ENCODE measurements at places on chromosomes 6 and 20.
A peak's percentile ranks its signal among the peaks of the same experiment; 100 is the strongest.

DNA sequence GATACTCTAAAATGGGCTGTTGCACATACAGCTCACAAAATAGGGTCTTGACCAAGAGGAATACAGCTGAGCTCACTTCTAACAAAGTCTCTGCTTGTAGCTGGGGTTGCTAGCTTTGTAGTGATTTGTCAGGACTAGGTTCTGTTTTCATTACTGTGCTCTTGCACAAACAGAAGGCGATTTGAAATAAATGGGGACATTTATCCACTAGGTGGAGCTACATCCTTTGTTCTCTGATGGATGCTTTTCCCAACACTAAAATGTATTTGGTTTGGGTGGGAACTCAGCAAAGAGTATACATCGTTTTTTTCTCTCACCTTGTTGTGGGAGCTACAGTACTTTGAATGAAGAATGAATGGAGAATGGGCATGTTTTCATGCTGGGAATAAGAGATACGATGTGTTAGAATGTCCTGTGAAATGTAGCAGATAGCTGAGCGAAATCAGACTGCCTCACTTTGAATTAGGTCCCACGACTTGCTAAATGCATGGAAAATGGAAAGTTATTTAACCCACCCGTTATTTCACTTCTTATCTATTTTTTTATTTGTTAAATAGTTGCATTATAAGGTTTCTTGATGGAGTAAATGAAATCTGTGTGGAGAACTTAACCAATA, 494.7 kb upstream of the MAP3K7 start:
- DNase-seq = no peak

DNA sequence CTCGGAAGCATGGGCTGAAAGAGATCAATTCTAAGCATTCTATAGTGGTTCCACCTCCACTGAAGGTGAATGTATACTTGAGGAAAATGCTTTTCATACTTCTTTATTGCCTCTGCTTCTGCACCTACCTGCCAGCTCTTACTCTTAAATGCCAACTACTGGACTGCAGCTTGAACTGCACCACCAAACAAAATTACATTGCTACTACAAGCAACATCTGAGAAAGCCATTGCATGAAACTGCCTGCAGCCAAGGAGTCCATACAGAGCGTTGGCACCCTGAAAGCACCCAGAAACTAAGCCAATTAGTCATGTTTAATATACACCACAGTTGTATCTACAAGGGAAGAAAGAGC, 440.9 kb downstream of the BTBD3 start:
- DNase-seq = no peak

GRCh38 chr6:31958412-31958740, 395 bp downstream of the NELFE start:
- no peak for DNase-seq

GRCh38 chr20:40497899-40498691, 190.9 kb downstream of the MAFB start:
- DNase-seq = no peak

DNA sequence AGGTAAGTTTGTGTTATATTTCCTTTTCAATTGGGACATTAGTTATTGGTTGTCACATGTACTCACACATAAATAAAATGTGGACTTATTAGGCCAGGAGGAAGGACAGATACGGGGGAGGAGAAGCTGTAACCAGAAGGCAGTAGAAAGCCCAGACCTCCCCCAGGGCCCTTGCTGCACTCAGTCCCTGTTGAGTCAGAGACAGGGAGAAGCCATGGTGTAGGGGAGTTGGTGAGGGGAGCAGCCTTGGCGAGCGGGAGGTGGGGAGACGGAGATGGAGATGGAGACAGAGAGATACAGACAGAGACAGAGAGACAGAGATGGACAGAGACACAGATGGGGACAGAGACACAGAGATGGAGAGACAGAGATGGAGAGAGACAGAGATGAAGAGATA, 263.2 kb downstream of the DLL1 start:
- DNase-seq = peak; percentile 5

DNA sequence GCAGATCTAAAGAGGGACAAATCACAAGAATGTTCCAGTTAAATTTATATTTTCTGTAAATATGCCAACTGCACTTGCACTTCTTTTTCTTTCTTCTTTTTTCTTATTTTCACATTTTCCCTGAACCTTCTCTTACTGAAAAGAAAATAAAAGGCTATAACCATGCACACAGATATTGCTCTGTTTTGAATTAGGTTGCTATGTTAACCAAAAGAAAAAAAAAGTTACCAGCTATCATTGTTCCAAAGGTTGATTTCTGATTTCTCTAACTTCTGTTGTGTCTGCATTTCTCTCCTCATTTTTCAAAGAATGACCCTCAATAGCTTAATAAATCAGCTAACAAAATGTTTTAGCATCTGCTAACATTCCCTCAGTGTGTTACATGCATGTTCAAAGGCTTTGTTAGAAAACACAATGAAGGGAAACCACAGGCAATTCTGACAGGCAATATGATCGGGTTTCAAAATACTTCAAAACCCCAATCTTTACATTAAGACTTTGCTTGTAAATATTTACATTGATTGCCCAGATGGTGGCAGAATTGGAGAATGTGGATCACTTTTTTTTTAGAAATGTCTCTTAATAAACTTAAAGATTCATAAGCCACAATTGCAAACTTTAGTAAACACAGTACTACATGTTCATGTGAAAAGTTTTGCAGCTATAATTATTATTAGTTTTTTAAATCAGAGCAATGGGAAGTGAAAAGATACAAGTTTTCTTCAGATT, 928.3 kb upstream of the FLRT3 start:
- no peak for DNase-seq

- no peak for DNase-seq
Observed at GRCh38 chr6:133544419-133544818, 303.3 kb downstream of the EYA4 start.

- DNase-seq = peak; percentile 42
Observed at GRCh38 chr6:46078294-46078693, 51.5 kb upstream of the ENPP4 start.

- DNase-seq = no peak
Observed at GRCh38 chr20:23046431-23046830, 3.0 kb downstream of the THBD start.

GRCh38 chr20:17833036-17833674, 133.4 kb downstream of the BANF2 start:
- no peak for DNase-seq

DNA sequence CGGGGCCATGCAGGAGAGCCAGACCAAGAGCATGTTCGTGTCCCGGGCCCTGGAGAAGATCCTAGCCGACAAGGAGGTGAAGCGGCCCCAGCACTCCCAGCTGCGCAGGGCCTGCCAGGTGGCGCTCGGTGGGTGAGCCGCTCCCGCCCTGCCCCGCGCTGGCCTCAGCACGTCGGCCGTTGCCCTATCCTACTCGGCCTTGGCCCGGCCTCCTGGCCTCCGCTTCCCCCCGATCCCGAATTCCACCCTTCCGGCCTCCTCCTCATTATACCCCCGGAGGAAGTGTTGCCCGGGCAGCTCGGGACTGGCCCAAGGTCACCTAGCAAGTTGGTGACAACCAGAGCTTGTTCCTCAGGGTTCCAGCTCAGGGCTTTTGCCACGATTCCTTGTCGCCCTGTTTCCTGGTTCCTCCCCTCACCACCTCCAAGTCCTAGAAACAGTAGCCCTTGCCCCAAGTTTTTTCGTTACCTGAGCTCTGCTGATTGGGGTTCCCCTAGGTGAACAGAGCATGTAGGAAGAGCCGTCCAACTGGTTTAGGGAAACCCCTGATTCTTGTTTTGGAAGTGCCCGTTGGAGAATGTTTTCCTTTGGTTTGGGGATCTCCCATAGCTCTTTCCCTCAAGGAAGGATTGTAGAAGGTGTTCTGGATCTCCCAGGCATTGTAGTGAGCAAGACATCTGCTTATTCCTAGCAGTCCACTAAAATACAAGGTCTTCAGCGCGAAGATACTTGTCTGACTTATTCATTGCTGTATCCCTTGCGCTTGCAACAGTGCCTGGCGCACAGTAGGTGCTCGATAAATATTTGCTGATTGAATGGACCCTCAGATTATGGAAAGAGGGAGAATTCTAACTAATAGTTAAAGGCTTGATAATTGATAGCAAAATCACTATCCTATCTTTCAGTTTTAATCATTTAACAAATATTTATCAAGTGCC, 641 bp downstream of the ARFGEF2 start:
- DNase-seq = no peak

DNA sequence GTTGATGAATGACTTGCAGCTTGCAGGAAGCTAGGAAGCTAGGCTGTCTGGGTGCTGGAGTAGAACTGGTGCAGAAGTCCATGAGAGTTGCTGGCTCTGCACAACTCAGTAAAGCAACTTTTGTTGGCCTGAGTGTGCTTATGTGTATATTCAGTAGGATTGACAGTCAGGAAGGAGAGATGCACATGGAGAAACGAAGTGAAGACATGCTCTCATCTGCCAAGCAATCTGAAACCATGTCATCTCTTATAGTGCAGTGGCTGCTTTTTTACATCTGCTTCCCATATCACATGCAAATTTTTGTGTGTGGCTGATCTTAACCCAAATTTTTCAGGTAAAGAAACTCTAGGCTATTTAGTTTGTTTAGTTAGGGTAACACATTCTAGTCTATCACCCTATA, 252.4 kb upstream of the HS3ST5 start:
- no peak for DNase-seq

DNA sequence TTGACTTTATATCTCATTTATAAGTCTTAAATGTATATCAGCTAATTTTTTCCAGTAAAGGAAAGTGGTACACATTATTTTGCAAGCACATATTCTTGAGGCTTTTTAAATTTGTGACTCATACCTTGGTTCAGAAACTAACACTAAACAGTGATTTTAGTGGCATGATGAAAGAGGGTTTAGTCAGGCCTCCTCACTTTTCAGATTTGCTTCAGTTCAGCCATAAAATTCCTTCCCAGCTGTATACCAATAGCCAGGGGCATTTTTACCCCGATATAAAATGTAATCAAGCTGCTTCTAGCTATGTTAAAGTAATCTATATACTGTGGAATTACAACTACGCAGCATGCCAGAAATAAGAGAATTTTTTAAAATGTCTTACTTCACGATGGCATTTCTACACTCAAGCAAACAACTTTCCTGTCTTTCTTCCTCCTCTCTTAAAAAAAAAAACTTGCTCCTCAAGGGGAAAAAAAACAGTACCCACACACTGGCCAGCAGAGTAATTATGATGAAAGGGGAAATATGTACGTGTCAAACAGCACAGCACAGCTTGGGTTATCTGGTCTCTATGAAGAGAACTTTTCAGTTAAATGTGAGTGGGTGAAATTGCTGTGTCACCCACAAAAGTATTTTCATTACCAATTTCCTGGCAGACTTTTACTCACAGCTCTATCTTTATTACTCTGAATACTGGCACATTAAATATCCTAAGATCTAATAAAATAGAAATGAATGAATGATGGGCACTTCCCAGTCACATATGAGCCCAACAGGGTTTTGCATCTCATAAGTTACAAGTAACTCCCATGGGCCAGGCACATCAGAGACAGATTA, 244.8 kb upstream of the TENT5A start:
- no peak for DNase-seq

DNA sequence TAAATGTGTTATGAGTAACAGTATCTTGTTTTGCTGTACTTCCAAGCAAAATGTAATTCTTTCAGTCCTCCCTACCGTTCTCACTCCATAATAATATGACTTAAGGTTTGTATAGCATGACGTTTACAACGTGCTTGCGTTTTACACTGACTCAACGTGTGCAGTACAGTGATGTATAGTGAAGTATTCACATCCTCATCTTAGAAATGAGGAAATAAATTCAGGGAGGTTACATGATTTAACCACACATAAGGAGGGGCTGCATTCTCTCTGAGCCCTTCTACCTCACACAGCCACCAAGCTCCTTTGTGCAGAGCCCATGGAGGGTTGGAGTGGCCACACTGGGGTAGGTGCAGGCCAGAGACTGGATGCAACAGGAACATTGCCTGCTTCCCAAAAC, 164.5 kb downstream of the MTHFD1L start:
- no peak for DNase-seq

GRCh38 chr20:38842558-38842981, 37.1 kb downstream of the PPP1R16B start:
- DNase-seq = peak; percentile 73

DNA sequence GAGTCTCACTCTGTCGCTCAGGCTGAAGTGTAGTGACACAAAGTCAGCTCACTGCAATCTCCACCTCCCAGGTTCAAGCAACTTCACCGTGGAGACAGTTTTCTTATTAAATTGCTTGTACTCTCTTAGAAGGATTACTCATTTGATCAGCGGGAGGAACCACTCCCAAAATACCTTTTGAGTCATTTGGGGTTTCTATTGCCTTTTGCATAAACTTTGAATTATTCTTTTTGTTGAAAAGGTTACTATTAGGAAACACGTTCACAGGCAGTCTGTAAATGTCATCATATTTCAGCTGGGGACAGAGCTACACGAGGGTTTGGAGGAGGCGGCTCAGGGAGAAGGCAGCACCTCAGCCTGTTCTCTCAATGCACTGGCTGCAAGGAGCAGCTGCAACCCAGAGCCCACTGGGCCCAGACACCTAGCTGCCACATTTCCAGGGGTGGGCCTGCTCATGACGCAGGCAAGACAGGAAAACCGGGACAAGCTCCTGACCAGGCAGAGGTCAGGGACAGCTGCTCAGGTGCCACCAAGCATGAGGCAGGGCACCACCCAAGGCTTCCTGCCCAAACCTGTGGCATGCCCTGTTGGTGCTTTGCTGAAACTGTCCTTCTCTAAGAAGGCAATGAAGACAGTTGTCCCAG, 205.9 kb downstream of the BMP7 start:
- DNase-seq = no peak

DNA sequence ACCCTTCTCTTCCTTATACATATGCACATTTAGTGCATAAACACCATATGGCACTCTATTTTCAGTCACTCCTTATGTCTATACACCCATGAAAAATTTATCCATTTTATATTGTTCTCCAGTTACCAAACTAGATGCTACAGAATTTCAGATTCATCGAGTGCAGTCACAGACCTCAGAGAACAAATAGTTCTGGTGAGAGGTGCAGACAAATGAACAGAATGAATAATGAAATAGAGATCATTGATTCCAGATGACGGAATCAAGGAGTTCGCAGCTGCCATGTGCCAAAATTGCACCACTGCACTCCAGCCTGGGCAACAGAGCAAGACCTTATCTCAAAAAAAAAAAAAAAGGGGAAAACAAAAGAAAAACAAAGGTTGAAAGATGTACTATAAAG, 214.8 kb upstream of the CEP162 start:
- DNase-seq = no peak

DNA sequence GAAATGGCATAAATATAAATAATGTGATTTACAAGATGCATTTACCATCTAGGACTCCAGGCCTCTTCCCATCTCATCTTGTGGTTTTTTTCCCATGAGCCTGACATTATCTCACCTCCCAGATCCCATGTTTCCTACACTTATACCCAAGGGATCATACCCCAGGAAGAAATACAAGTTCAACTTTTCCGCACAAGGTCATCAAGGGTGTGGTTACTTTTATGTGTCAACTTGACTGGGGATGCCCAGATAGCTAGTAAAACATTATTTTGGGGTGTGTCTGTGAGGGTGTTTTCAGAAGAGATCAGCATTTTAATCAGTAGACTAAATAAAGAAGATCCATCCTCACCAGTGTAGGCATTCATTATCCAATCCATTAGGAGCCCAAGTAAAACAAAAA, 176.3 kb upstream of the TNFAIP3 start:
- no peak for DNase-seq

- no peak for DNase-seq
Observed at GRCh38 chr6:4008324-4009047, 70.5 kb downstream of the FAM217A start.

All from activated naive CD4-positive, alpha-beta T cell treated with anti-CD3 and anti-CD28 coated beads, Interleukin-2, amount 50 U/mL, for 16 hours (primary cell).